ENCODE measurements at places on chromosomes 12 and 14.

DNA sequence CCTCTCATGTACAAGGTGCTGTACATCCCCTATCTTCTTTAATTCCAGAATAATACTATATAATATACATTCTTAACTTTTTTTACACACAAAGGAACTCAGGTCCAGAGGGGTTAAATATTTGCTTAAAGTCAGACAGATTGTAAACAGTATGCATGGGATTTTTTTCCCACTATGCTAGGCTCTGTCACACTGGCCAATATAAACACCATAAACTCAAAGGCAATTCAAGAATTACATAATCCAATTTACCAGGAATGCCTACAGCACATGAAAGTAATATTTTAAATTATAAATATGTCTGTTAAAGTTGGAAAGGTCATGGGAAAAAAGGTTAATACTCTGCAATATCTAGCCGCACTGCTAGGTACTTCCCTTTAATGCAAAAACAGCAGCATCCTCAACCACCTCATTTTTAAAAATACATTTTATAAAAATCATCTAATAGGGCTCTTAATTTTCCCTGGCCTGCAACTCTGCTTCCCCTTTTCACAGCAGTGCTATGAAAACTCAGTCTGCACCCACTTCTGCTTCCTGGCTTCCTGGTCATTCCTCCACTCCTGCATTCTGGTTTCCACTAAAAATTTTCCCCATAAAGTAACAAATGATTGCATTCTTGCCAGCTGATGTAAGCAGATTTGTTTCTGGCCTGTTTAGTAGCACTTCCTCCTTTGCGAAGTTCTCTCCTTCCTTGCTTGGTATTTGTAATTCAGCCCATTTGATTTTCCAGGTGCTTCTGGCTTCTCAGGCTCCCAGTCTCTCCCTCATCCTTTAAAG lies 128.1 kb downstream of the ITPR2 start:
- DNase-seq: no peak

GRCh38 chr12:4027412-4027811 lies 154.2 kb upstream of the PARP11 start:
- no peak for DNase-seq

DNA sequence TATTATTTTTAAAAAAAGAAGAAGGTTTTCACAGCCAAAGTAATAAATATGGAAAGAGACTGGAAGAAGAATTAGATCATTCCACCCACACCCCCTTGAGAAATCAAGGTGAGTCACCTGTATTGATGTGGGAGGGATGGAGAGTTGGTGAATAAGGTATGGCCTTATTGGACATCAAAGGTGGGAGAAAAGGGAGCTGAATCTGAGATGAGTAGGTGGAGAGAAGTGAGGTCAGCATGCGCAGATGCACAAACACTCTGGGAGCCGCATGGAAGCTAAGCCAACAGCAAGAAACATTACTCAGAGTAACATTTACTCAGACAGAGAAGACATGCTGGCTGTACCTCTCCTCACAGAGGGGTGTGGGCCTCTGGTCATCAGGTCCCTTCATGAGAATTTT lies 113.1 kb upstream of the FOXG1 start:
- no peak for DNase-seq

GRCh38 chr14:59224341-59224740 lies 35.9 kb downstream of the DAAM1 start:
- DNase-seq: no peak

DNA sequence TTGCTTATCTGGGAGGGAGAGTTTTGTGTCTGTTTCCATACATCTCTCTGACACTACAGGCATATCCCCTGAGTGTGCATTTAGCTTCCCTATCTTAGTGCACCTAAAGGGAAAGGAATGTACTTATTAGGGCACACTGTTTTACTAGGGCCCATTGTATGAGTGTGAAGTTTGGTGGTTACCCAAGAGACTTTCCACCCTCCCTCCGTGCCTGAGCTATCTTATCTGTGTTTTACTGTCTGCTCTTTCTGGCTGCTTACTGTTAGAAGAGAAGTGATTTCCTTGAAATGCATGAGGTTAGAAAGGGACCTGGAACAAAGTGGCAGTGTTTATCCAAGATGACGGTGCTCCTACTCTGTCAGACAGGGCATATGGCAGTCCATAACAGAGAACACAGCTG lies 8.5 kb upstream of the SVOP start:
- no peak for DNase-seq

GRCh38 chr14:81849714-81850113 lies 316.1 kb upstream of the SEL1L start:
- no peak for DNase-seq

DNA sequence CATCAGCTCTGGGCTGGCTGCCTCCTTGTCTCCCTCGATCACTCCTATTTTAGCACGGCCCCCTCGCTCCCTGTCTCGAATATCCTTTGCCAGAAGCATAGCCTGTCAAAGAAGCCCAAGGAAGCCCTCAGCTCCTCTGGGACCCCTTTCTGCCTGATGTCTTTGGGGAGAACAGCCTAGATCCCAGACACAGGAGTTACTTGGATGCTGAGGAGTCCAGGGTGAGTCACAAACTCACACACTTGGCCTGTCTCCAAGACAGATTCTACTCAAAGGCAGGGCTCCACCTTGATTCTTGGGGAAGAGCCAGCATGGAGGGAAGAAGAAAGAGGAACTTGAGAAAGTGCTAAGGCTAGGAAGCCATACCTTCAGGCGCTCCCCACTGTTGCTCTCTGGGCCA lies 8.1 kb downstream of the AVIL start:
- no peak for DNase-seq

DNA sequence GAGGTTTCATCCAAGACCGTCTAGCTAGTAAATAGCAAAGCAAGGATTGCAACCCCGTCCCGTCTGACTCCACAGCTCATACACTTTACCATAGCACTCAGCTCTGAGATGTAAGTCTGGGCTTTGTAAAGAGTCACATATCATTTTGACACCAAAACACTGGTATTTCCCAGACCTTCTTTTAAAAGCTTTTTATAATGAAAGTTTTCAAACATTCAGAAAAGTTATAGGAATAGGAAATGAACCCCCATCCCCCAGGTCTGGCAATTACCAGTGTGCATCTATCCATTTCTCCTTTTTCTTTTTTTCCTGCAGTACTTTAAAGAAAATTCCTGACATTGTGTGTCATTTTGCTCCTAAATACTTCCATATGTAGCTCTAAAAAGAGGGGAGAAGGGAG lies 183.6 kb upstream of the CCND2 start:
- DNase-seq: no peak

GRCh38 chr14:81529391-81529790 lies 4.3 kb downstream of the SEL1L start:
- no peak for DNase-seq

DNA sequence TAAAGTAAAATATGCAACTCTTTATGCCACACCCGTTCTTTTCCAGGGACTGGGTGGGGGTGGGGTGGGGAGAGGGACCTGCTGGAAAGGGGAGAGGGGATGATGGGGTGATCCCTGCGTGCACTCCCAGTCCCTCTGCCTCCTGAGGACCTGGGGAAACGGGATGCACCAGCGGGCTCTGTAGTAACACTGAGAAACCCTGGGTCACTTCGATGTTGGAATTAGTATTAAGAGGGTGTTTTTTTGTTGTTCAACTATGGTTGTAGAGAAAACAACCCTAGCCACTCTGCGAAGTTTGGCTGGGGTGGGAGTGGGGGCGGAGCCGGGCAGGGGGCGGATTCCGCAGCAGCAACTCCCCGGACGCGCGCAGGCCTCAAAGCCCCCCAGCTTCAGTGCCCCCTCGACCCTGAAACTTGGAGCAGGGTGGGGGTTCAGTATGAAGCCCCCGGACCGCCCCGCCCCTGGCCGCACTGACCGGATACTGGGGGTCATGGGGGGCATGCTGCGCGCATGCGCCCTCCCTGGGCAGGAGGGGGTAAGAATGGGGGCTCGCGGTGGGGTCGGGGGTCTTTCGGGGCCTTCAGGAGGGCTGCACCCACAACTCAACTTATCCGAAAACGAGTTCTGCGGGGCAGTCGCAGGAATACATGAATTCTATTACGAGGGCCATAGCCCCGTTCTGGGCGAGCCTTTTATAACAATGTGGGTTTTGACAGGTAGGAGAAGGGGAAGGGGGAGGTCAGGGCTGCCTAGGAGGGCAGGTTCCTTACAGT lies 1.3 kb upstream of the ARHGEF25 start:
- no peak for DNase-seq

DNA sequence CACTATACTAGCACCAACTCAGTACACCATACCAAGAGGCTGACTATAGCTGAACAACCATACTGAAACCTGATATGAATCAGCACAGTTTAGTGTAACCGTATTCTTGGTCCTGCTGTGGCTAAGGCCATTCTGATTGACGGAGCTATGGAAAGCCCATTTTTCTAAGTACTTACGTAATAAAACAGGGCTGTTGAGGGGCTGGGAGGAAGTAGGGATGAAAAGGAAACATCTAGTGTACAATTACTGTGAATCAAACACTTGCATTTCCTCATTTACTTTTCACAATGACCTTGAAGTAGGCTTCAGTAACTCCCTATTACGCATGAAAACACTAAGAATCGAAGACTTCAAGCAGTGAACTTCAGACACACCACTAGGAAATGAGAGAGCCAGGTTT lies 198.2 kb downstream of the BTG1 start:
- no peak for DNase-seq

- DNase-seq: peak; percentile 8
Observed at GRCh38 chr14:56422703-56423213, 156.8 kb upstream of the TMEM260 start.

GRCh38 chr14:104891121-104891551 lies 26.1 kb downstream of the CEP170B start:
- DNase-seq: no peak

DNA sequence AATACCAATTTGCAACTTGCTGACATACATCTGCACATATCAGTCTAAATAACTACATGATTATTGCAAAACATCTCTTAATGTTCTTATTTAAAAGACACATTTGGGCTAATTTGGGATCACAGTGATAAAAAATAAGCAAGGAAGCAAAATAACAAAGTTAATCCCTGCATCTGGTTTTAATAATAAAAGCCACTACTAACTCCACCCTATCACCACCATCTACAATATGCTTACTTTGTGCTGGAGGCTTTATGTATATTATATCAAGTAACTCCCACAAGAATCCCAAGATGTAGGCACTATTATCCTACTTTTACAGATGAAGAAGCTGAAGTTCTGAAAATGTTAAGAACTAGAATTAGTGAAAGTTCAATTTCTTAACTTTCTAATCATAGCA lies 45.7 kb downstream of the TAOK3 start:
- DNase-seq: no peak

DNA sequence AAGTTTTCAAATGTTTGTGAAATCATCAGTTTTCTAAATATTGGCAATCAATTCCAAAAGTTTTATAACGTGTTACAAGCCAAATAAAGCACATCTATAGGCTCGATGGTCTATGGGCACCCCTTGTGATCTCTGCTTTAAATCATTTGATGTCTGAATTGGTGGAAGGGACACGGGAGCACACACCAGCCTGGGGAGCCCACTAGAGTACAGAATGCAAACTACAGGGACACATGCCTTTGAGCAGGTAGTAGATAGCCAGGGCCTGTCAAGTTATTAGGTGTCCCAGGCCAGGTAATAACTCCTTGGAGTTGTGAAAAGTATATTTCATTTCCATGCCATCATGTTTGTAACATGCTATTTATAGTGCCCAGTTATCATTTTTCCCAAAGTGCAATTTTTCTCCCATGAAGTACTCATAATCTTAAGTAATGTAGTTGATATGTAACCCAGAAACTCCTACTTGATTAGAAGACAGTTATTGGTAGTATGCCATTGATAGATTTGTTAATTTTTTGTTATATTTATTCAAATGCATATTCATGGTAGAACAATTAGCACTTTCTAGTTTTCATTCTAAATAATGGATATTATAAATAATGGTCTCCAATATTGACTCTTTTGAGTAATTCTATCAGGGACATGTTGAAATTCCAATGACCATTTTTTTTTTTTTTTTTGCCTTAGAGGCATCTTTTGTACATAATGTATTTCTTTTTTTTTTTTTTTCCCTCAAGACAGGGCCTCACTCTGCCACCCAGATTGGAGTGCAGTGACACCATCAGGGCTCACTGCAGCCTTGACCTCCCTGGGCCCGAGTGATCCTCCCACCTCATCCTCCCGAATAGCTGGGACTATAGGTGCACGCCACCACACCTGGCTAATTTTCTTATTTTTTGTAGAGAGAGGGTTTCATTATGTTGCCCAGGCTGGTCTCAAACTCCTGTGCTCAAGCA lies 96.9 kb upstream of the FGD4 start:
- DNase-seq: no peak

DNA sequence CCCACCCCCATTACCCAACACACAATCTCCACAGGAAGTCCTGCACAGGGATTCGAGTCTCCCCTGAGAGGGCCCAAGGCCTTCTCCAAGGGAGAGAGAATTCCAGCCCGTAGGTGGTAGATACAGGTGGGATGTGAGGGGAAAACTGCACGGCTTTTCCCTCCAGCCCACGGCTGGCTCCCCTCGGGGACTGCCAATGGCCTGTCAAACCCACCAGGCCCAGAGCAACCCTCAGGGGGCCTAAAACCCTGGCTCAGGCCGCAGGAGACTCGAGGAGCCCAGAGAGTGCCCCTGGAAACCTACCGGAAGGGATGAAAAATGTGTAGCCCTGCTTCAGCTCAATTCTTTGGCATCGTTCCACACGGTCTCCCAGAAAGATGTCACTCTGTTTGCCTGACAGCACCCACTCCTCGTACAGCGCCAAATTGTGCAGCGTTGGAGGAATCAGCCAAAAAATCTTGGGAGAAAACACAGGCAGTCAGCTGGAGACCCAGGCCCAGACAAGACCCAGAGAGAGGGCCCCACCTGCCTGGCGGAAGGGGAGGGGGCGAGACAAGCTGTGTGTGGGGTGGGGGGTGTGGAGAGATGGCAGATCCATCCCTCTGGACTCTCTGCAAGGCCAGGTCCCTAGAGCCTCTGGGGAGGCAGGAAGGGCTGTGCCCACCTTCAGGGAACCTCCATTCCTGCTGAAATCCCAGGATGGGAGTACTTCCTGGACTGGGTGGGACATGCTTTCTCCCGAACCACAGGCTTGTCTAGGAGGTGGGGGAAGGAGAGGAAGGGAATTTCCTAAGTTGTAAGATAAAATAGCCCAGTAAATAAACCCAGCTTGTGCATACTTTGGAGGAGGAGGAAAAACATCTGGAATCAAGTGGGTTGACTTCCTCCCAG lies 48.1 kb downstream of the KDM2B start:
- no peak for DNase-seq

DNA sequence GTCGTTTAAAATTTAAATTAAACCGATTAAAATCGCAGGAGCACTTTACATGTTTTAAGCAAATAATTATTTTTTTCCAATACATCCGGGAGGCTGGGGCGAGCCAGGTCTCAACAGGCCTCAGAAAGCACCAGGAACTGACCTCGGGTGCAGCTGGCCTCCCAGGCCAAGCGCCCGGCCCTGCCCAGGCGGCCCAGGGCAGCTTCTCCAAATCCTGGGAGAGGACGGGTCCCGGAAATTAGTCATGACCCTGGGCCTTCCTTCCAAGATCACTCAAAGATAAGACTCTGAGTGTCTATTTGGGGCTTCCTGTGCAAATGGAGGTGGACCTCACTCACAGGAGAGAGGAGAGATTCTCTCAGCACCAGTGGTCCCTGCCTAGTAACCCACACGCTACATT lies 177.1 kb downstream of the BCL11B start:
- no peak for DNase-seq

- no peak for DNase-seq
Observed at GRCh38 chr14:70906793-70907175, 475 bp upstream of the PCNX1 start.
